A549 treated with Hydrocortisone at 1 μM for 4 hours (cell line): ENCODE measurements at places on chromosomes 1 and 21. TPM values are rescaled to one million over a fixed set of nuclear protein-coding genes. Genes with fewer than 3 reads are reported as not detected.

MX2 gene
- total RNA-seq, result 0.06 to 0.22 TPM (median 0.13 TPM) in 3 of 5 replicates, not detected in the others

ZNF697 gene
- 1.5 to 1.6 TPM (median 1.5 TPM) in 5 replicates for total RNA-seq

S100A6 gene
- total RNA-seq, result 2,973 to 4,069 TPM (median 3,618 TPM) in 5 replicates

TTC34 gene
- 0.01 to 0.07 TPM (median 0.03 TPM) in 5 replicates for total RNA-seq
